ENCODE measurements at places on chromosomes 5 and 9.
A peak's percentile ranks its signal among the peaks of the same experiment; 100 is the strongest.

DNA sequence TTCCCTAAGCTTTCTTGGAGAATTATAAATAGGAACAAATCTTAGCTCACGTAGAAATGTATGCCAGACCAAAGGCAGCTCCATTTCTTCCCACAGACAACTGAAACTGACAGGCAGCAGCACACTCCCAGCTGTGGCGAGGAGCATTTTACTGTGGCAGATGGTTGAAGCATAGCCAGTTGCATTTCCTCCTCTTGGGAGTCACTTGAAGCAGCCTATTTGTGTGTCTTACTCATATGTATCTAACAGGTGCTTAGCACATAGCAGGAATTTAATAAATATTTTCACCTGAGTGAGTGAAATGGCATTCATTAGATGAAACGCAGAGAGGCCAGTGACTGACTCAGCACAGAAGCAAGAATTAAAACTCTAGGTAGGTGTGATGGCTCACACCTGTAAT, 12.3 kb upstream of the MTMR12 start:
- DNase-seq, result peak; percentile 85

- no peak for DNase-seq
Measured at GRCh38 chr9:88660611-88661010, 125.6 kb downstream of the NXNL2 start.

- DNase-seq, result peak; percentile 36
Measured at GRCh38 chr5:150175536-150175935, 9.0 kb downstream of the CDX1 start.

DNA sequence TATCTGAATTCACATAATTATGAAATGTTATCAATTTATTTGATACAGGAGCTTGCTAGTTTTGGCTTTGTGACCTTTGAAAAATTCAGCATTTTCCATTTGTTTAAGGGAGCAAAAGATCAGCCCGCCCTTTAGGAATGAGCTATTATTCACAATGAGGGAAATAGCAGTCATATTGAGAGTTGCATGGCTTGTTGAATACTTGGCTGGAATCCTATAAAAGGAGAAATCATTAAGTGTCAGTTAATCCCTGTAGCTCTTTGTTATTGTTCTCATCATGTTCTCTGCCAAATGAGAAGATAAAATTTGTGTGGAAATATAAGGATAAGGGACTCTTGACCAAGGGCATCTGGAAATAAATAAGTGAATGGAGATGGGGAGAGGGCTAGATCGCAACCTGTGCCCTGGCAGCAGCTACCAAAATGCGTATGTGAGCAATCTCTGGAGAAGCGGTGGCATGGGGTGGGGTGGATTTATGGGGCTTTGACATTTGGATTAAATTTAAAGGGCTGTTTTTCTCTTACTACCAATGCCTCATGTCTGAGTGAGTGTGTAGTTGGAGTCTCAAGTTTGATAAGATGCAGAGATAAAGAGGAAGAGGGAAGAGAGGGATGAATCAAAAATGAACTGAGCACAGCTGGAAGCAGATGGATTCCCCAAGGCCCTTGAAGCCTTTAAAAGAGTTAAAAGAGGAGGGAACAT, 237.6 kb downstream of the NNT start:
- DNase-seq, result no peak

DNA sequence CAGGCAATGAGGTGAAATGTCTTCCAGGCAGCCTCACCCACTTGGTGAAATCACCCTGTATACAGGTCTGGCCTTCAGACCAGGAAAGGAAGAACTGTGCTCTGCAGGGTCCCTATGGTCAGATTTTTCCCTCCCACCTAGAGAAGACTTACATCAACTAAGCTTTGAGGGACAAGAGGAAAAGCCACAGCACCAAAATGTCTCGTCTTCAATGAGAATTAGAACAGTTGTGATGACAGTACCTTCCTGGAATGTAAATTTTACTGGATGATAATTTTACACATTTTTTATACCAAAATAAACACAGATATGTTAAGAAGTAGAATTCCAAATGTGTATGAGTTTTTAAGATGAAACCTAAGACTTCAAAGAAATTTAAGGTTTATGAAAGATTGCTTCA, 283.9 kb downstream of the SPOCK1 start:
- DNase-seq, result no peak

DNA sequence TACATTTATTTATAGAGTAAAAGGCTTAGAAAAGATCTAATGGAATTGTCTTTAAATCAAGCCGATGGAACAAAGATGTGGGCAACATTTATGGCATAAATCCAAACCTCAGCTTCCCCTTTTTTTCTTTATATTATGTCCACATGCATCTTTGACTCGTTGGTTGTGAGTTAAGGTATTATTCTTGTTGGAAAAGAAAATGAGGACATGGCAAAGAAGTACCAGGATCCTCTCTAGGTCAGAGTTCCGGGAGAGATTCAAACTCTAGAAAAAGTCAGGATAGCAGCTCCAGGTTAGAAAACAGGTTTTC, 508 bp upstream of the NME5 start:
- no peak for DNase-seq

DNA sequence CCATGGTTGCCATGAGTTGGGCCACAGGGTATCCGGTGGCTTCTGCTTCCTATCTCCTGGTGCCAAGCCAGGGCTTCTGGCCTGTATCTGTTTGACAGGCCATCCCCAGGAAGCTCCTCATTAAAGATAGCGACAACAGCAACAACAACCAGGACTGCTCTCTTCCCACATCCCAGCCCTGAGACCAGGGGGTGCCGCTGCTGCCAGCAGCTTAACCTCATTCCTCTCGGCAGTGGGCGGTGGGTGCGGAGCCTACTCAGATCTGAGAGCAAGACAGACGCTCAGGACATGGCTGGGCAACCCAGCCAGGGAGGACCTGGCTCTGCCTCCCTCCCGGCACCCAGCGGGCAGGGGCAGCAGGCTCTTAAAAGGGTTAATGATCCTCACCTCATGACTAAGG, 98.3 kb downstream of the PSD2 start:
- DNase-seq, result no peak

GRCh38 chr5:93359296-93359959, 221.6 kb downstream of the NR2F1-AS1 start:
- peak; percentile 85 for DNase-seq

DNA sequence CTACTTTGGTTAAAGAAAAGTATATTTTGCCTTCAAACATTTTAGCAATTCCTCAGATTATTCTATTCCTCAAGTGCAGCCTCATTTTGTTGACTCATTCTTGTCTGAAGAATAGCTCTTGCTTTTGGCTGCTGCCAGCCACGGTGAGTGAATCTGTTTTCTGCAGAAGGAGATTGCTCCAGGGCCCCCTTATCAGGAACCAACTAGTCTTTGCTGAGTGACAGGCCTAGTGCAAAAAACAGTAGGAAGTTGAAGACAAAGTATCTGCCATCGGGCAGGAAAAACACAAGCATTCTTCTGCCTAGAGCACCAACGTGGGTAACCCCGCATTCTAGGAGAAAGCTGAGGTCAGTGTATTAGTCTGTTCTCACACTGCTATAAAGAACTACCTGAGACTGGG, 42.3 kb downstream of the ZNF883 start:
- DNase-seq, result no peak

DNA sequence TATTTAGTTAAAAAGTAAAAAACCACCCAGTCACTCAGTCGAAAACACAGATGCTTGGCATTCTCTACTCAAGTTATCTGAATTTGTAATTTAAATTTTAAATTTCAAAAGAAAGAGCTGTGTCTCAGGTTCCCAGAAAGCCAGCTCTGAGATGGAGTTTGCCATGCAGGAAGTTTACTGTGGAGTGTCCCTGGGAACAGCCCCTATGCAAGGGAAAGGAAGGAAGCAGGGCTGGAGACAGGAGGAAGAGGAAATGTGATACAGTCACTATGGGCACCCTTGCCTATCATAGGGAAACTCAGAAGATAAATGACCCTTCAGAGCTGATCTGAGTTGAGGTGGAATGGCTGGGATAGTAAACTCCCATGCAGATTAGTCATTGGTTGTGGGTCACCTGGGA, 408.8 kb upstream of the ACTBL2 start:
- DNase-seq, result peak; percentile 13

DNA sequence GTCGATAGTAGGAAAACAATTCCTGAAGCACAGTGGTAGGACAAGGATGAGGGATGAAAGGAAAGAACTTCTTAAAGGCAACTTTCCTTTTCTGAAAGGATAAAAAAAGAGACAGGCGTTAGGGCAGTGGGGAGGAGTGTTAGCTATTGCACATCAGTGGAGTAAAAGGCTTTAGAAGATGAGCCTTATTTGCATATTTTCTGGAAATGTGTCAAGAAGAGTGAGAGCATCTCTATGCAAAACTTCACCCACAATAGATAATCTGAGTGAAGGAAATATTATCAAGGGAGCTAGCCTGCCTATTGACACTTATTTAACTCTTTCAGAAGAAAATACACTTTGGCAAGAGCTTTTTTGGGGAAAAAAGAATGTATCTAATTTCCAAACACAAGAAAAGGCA, 151.6 kb downstream of the MACIR start:
- no peak for DNase-seq

DNA sequence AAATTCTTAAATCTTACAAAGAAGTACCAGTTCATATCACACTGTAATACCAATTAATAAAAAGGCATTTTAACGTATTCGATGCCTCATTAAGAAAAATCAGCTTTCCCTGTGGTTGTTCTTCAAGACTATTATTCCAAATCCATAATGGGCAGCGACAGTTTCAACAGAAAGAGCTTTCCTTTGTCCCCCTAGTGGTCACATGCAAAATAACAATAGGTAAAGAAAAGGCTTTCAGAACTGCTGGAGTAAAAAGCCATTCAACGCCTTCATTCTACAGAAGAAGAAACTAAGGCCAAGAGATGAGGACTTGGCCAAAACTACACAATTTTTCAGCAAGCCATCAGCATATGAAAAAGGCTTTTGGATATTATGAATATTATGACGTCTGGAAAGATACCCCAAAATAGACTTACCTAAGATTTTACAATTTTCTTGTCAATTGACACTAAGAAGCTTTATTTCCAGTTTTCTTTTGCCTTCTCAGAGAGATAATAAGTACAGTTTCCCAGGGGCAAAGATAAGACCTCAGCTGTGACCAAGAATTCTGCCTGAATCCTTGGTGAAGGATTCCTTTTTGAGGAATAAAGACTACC, 6.7 kb upstream of the CDH6 start:
- peak; percentile 81 for DNase-seq

GRCh38 chr5:89851911-89852310, 557.6 kb downstream of the CETN3 start:
- DNase-seq, result no peak

DNA sequence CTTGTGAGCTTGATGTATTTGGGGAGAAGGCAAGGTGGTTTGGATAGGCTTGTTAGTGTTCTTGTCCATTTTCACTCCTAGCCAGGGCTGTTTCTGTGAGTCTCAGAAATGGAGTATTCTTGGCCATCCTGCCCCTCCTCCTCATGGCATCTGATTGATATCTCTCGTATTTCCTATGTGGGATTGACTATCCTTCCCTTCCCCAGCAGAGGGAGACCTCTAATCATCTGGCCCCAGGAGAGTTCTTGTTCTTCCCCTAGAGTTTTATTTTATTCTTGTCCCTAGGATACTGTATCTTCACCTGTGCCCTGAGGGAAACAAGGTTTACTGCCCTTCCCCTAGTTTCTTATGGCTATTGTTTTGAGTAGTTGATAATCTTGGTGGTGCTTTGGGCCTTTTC, 114.4 kb downstream of the VPS13A start:
- peak; percentile 40 for DNase-seq

- peak; percentile 92 for DNase-seq
Measured at GRCh38 chr5:176609724-176610434, at the start of gene GPRIN1. Gene GPRIN1, minus strand, starts transcription at chr5:176610156. Its CDS starts 10,322 bp downstream, at chr5:176599834.

DNA sequence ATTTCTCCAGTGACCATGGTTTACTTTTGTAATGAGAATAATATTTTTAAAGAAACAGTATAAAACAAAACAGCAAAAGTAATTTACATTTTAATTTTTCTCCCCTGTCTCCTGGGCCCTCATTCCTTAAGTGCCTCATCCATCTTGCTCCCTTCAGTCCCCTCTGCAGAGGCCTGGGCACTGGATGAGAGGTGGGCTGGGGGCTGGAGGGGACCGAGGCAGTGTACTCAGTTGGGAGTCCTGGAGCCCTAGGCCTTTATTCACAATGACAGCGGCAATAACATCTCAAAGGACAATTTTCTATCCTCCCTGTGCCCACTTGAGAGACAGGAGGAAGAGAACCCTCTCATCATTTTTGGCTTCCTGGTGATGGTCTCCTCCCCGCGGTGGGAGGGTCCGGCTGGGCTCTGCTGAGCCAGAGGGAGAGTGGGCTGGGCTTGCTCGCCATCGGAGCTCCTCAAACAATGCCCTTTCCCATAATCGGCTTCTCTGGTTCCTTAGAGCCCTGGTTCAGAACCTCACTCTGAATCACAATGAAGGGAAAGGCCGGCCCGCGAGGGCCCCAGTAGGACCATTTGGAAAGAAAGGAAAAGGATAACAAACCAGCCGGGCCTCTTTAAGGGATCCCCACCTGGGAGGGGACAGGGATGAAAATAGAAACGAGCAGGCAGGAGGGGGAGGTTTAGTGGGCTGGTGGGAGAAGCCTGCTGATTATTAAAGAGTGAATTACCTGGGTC, 9.7 kb upstream of the SMIM32 start:
- DNase-seq, result peak; percentile 57

- no peak for DNase-seq
Measured at GRCh38 chr5:69293882-69294281, 38.7 kb downstream of the CCDC125 start.

- DNase-seq, result no peak
Measured at GRCh38 chr5:172758077-172758833, 12.7 kb downstream of the DUSP1 start.

- DNase-seq, result peak; percentile 81
Measured at GRCh38 chr9:121267689-121268597, at the start of gene GSN. Gene GSN, plus strand, starts transcription at chr9:121268162. Its CDS starts 33,810 bp downstream, at chr9:121301972.

- no peak for DNase-seq
Measured at GRCh38 chr9:124698265-124698664, 72.8 kb downstream of the NR6A1 start.

DNA sequence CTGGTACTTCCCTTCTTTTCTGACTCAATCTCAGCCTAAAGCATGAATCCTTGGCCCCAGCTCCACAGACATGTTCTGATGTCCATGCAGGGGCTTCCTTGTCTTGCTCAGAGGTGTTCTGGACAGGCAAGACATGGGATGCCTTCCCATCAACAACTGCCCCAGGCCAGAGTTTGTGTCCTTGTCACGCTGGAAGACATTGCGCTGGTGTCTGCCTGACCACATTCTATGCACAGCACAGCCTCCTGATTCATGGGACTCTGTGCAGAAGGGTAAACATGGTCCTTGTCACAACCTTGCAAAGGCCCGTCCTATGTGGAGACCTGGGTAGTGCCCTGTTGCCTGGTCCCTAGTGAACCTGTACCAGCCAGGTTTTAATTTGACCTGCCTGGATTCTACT, 212.2 kb downstream of the FSTL4 start:
- DNase-seq, result no peak

- DNase-seq, result no peak
Measured at GRCh38 chr9:124238546-124239140, 19.1 kb upstream of the NEK6 start.
